Fibroblast of villous mesenchyme (primary cell): ENCODE measurements at places on chromosomes 16 and 17. TPM values are rescaled to one million over a fixed set of nuclear protein-coding genes. Genes with fewer than 3 reads are reported as not detected.
A peak's percentile ranks its signal among the peaks of the same experiment; 100 is the strongest.

The ZSCAN10 gene
- total RNA-seq: under 0.01 TPM in 1 of 2 replicates, not detected in the other

- peak; percentile 93 for DNase-seq
Observed at GRCh38 chr16:86391984-86392383, 118.3 kb upstream of the FOXF1 start.

DNA sequence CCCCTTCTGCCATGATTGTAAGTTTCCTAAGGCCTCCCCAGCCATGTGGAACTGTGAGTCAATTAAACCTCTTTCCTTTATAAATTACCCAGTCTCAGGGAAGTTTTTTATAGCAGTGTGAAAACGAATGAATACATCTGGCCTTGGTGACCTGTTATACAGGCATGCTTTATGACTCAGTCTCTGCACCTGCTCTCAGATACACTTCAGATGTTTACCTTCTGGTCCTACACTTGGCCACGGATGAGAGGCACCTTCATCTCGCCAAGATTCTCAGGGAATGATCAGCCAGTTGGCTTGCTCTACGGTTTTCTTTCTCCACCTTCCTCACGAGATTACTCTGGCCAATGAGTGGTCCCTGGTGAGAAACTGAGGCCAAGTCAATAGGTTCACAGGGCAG, 304.7 kb downstream of the CA10 start:
- DNase-seq: no peak

- no peak for DNase-seq
Observed at GRCh38 chr17:42406615-42407288, 16.3 kb downstream of the CAVIN1 start.

DNA sequence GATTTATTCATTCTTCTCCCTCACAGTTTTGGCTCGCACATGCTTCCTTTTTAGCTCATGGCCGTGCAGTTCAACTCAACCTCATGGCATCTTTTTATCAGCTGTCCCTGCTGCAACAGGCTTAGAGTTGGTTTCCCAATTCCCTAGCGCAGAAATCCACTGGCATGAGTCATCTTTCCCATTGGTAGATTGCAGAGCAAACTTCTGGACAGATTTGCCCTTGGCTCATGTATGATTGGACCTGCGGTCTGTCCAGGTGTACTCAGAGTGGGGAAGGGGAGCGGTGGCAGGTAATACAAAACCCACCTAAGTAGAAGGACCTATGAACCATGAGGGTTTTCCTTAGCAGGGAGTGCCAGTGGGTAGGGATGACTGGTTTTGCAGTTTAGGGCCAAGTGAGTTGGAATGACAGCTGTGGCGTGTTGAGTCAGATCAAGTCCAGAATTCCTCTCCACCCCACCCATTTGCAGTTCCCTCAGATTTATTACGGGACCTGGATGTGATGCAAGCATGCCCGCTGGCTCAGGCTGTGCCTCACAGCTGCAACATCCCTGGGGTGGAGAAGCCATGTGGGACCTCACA, 584.7 kb downstream of the WWOX start:
- peak; percentile 98 for DNase-seq

DNA sequence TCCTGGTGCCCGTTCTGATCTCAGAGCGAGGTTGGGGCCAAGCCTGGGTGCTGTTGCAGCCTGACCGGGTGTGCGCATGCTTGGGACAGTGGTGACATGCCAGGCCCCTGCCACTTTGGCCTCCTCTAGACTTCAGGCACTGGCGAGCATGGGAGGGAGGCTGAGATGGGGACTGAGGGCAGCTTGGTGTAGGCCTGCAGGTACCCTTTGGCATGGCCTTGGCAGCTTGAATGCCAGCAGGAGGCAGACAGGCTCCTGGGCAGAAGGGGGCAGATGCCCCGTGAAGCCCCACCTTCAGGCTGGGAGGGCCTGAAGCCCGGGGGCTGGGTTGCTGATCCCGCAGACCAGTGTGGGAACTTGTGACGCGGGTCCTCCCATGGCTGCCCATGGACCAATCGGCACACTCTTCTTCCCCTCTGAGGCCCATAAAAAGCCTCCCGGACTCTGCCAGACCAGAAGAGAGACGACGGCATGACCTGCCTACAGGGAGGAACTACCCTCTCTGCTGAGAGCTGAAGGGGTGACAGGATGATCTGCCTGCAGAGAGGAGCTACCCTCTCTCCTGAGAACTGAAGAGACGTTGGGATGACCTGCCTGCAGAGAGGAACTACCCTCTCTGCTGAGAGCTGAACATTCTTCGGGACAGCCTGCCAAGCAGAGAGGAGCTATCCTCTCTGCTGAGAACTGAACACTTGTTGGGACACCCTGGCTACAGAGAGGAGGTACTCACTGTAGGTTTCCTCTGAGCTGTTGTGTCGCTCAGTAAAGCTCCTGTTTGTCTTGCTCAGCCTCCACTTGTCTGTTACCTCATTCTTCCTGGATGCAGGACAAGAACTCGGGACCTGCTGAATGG, 17.5 kb downstream of the RHOT1 start:
- no peak for DNase-seq

DNA sequence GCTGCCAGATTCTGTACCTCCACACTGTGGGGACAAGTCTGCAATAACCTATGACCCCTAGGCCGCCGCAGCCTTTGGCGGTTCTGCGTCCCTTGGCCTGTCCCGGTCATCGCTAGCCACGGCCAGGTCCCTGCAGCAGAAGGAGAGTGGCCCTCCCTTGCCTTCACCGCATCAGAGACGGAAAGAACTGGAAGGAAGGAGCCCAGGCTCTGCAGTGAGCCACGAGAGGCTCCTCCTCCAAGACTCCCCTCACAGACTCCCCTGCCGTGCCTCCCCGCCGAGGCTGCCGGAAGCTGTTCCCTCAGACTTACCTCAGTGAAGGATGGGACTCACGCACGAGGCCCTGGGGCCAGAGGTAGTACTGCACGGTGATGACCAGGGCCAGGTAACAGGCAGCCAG, 11.0 kb downstream of the SLC38A8 start:
- no peak for DNase-seq

- no peak for DNase-seq
Observed at GRCh38 chr16:23668873-23669272, 9.8 kb upstream of the PLK1 start.
